ENCODE measurements at places on chromosomes 3 and 15. TPM values are rescaled to one million over a fixed set of nuclear protein-coding genes. Genes with fewer than 3 reads are reported as not detected.

Gene GP5
- total RNA-seq = not detected

Gene LEKR1
- 6.4 TPM for total RNA-seq

DNA sequence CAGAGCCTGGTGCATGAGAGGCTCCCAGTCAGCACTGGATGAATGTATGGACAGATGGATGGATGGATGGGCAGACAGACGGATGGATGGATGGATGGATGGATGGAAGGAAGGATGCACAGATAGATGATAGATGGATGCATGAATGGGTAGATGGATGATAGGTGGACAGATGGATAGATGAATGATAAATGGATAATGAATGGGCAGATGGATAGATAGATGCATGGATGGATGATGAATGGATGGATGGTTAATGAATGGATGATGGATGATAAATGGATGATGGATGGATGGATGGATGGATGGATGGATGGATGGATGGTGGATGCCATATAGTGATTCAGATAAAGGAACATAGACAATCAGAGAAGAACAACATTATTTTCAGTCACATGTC is 71.0 kb downstream of the SLC6A11 start:
- no peak for DNase-seq

DNA sequence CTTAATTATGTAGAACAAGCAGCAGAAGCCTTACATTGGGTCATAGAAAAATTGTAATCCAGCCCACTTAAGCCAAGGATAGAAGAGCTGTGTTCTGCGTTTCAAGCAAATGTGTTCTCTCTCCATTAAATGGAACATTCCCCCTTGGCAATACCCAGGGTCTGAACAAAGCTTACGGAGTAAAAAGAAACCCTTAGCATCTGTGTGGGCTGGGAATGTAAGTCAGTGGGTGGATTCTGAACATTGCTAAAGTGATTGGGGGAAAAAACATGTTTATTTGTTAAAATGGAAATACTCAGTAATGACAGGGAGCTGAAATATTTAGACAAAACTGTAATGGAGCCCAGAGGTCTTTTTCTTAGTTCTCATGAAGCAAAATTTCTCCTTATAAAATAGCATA is 147.4 kb downstream of the DUT start:
- DNase-seq = peak; percentile 23

GRCh38 chr15:31163769-31164572 is 62.4 kb upstream of the TRPM1 start:
- no peak for DNase-seq

GRCh38 chr3:79314962-79315361 is 452.8 kb downstream of the ROBO1 start:
- no peak for DNase-seq

- DNase-seq = no peak
Measured at GRCh38 chr3:8574670-8575322, 69.8 kb downstream of the SSUH2 start.

DNA sequence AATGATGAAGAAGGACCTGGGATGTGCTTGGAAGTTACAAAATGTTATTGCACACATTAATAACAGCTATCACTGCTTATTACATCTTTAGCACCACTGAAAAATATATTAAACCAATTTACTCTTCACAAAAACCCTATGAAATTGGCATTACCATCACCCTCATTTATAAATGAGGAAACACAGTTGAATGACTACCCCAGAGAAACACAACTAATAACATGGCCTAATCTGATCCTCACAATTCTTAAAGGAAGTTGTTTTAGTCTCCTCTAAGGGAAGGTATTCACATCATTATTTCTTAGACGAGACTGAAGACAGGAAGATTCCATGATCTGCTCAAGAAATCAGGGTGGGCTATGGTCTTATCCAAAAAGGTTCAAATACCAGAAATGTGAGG is 35.9 kb downstream of the INO80 start:
- no peak for DNase-seq

All from Karpas-422 (cell line).